ENCODE measurements at places on chromosomes 5 and 9.

DNA sequence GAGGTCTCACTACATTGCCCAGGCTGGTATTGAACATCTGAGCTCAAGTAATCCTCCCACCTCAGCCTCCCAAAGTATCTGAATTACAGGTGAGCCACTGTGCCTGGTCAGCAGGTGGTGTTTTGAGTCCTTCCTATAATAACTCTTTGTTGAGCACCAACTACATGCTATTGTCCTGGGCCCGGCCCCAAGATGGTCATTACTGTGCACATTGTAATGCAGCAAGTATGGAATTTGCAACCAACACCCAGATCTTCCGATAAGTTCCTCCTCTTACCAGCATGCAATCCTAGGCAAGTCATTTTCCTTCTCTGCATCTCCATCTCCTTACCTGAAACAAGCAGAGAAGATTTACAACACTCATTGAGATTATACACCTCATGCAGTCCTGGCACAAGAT lies 510.3 kb upstream of the KLF4 start:
- DNase-seq = no peak

- DNase-seq = no peak
These were observed 62.0 kb downstream of the SHB start for GRCh38 chr9:38007016-38007415.

GRCh38 chr5:170896779-170897178 lies 35.0 kb downstream of the RANBP17 start:
- DNase-seq = no peak

DNA sequence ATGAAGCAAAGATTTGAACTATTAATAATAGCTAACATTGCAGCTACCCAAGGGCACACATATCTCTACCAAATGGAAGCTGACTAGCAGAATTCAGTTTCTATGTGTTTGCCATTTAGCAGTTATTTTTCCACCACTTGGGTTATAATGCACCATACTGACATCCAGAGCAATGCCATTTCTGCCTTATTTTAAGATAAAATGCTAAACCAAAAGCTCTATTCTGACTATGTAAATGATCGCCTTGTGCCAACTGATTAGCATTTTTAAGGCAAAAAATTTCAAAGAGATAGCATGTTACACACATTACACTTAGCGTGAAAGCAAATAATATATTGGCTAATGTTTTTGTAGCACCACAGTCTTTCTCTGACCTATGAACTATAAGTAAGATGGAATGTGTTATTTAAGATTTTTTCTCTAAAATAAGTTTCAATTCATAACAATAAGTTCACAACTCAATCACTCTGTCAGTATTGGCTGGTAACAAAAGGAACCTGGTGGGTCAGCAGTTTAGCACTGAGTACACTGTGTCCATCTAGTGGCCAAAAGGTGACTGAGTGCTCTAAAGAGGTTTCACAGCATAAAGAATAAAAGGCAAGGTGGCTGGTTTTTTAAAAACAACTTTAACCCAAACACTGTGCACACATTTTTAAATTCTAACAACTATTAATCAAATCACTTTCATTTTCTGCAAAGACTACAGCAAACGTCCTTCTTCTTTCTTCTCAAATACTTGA lies 443.5 kb downstream of the PDE4D start:
- no peak for DNase-seq

DNA sequence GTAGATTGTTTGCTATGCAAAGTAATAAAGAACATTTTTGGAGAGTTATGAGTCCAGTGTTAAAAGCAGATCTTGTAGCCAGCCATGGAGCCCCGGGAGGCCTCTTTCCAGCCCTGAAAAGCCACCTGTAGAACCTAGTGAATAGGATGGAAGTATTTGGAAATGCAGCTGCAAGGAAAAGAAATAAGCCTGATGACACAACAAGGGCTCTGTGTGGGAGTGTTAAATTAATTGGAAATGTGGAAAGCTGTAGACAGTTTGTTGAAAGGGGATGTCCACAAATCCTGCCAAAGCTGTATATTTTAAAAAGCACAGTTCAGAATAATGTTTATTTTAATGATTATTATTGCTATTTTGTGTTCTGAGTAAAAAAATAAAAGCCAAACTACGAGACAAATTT lies 152.5 kb upstream of the GHR start:
- DNase-seq = no peak

DNA sequence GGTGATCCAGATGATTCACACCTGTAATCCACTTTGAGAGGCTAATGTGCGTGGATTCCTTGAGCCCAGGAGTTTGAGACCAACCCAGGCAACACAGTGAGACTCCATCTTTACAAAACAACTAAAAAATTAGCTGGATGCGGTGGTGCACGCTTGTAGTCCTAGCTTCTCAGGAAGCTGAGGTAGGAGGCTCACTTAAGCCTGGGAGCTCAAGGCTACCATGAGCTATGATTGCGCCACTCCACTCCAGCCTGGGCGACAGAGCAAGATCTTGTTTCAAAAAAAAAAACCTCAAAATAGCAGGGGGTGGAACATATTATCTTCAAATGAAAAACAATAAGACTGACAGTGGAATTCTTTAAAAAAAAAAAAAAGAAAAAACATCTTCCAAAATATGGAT lies 59.0 kb downstream of the PCDHGC5 start:
- no peak for DNase-seq

DNA sequence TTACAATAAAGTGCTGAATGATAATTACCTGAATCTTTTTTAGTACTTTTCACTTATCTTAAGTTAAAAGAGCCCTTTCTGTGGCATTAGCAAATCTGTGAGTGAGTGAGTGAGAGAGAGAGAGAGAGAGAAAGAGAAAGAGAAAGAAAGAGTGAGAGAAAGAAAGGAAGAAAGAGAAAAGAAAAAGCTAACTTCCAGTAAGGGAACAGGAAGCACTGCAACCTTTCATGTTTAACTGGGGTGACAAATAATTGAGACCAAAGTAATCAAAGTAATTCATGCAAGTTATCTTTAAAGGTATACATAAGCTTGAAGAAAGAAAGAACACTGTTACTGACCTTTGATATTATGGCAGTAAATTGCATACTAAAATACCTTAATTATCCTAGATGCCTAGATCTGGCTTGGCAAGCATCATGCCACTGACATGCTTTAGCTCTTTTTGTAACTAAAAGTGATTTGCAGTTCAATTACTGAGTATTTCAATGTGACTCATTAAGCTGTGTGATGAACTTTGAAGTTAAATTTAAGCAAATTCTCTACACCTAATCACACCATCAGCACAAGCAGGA lies 21.7 kb downstream of the FEM1C start:
- DNase-seq = no peak

GRCh38 chr5:84693256-84693655 lies 308.6 kb upstream of the EDIL3 start:
- no peak for DNase-seq

- DNase-seq = no peak
These were observed 178.0 kb downstream of the YIPF5 start for GRCh38 chr5:143992496-143992895.

- no peak for DNase-seq
These were observed 23.9 kb upstream of the PPP2CA start for GRCh38 chr5:134249469-134250379.

DNA sequence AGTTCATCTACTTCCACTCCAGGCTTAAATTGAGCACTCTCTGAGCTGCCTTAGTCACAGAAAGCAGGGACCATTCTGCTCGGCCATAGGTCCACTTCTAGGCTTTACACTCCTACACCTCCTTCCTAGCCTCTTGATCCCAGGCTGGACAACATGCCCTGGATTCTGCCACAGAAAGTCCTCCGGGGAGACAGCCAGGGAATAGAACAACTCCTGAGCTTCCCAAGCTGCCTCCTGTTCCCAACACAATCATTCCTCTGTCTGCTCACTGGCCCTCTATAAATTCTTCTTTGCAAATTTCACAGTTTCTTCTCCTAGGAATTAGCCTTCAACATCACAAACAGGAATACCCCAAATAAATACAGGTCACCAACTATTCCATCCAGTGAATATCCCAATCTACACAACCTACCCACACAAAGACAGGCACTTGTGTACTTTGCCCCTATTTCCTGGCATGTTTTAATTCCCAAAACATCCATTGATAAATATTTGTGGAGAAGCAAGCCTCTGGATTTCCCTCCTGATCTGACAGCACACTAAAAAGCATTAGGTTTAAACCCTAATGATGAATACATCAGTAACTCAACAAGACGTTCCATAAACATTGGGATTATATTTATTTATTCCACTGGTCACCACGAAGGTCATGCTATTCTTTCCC lies 125.5 kb downstream of the ENC1 start:
- DNase-seq = no peak

GRCh38 chr9:77505232-77505631 lies 142.9 kb downstream of the GNA14 start:
- DNase-seq = no peak

GRCh38 chr9:88567870-88568269 lies 32.9 kb downstream of the NXNL2 start:
- no peak for DNase-seq

DNA sequence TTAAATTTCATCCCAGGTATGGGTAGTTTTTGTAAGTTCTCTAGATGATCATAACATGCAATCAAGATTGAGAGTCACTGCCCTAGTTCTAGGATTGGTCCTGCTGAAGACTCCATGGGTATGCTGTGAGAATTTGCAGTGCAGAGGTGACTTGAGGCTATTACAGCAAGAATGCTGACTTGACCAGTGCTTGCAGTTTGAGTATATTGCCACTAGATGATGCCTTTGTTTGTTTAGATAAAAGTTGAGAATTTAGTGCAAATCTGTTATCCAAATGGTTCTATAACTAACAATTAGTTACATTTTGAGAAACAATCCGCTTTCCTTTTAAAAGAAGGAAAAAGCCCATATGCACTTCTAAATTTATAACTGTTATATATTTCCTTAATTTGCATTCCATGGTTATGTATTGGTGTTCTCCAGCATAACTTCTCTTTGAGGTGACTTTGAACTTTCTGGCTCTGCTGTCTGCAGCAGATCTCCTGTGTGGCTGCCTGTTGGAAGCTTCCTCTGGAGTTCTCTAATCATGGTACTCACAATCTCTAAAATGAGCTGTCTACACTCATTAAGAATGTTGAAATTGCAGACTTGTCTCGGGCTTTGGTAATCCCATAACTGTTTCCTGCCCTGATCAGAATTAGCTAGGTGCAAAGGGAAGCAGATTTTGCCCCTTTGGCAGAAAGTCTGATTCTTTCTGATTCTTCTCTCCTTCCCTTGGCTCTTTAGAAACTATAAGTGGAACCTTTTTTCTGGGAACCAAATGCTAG lies 24.9 kb downstream of the MELK start:
- DNase-seq = no peak
